KBM-7 (cell line): ENCODE measurements at places on chromosomes 5 and 9.

DNA sequence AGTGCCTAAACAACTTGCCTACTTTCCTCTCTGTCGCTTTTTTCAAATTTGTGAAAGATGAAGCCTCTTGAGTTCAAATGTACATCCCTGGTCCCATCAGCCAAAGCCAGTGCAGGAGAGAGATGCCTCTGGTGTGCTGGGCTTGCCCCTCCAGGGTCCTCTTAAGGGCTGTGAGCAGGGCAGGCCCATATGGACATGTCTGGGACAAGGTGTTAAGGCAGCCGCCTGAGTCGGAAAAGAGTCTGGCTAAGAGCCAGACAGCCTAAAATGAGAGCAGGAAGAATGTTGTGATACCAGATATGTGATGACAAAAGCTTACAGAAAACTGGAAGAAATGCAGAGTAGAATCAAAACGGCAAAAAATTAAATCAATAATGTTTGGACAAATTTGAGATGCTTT lies 72.5 kb downstream of the APTX start:
- DNase-seq, result no peak

DNA sequence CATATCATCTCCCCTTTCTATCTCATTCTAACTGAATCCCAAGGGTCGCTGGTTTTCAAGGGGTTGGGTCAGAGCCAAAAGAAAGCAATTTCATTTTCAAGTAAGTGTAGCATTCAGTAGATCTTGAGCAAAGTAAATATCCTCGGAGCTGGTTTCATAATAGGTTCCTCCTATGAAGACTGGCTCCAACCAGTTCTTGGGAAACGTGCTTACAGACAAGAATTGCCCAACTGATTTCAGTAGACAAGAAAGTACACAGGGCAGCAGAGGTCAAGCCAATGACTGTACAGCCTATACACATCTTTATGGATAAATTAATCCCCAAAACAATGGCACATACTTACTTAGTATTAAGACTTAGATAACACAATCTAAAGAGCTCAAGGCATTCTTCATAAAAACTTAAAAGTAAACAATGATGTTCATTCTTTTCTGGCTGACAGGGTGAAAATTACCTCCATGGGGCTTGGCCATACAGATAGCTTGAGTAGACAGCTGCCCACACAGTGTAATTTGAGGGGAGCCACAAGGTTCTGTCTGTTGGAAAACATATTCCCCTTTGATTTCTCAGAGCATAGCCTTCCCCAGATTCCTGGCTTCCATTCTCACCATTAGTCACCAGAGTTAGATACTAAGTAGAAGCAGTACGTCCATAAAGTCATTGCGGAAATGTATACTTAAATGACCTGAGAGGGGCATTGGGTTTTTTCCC lies 163.9 kb downstream of the ARRDC3 start:
- peak; percentile 53 for DNase-seq

DNA sequence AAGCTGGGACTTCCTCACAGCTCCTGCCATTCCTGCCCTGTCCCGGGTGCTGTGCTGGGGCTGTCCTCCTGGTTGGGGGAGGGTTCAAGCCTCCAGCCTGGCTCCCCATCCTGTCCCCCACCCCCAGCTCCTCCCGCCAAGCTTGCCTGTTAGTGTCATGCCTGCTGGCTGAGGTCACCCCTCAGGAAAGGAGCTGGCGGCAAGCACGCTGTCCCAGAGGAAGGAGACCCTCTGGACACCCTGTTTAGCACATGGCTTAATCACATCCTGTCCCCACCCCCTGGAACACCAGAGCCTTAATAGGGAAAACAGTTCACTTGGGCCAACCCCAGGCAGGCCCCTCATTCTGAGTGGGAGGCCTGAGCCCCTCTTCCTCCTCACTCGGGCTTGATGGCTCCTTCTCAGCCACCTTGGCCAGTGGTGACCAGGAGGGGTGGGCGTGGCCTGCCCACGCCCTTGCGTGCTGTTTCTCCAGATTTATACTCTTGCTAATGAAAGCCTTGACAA lies 9.2 kb upstream of the PHYHD1 start:
- DNase-seq, result peak; percentile 37

GRCh38 chr5:171469326-171469725 lies 49.9 kb downstream of the FGF18 start:
- no peak for DNase-seq

DNA sequence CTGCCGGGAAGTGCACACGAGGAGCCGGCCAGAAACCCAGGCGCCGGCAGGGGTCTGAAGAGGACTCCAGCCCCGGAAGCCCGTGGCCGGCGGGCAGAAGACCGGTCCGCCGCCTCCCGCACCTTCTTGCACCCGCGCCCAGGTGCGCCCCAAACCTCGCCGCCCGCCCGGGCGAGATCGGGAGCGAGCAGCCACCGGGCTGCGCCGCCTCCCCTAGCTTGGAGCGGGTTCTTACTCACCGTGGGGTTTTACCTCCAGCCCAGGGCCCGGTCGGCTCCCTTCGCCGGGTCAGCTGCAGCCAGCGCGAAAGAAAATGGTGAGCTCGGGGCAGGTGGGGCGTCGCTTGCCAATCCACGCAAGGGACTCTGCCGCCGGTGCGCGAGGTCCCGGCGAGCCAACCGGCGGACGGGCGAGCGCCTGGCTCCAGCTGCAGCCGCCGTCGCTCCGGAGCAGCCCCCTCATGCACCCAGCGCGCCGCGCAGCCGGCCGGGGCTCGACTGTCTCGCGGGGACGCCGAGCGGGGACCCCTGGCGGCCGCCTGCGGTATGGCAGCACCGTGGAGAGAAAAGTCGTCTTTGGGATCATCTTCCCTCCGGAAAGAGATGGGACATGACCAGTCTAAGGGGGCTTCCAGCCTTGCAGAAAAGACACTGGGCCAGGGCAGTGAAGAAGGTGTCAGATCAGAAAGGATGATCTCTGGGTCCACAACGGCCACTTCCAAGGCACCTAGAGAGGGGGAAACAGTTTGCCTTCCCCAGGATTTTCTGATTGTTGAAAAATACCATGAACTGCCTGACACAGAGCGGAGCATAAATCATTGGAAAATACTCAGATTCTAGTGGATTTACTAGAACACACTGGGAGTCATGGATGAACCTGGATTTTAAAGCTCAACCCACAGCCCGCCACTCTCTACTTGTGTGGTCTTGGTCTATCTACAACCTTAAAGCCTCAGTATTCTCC lies at the start of gene MOB3B:
Gene MOB3B, minus strand, starts transcription at position 499 of the 963 bp plus-strand sequence. CDS start 74,264 bp downstream, outside the sequence.
- DNase-seq, result peak; percentile 83

- DNase-seq, result no peak
These were observed 353.5 kb upstream of the POU5F2 start for GRCh38 chr5:94094793-94095441.

GRCh38 chr9:73093740-73094379 lies 57.8 kb upstream of the ANXA1 start:
- no peak for DNase-seq

DNA sequence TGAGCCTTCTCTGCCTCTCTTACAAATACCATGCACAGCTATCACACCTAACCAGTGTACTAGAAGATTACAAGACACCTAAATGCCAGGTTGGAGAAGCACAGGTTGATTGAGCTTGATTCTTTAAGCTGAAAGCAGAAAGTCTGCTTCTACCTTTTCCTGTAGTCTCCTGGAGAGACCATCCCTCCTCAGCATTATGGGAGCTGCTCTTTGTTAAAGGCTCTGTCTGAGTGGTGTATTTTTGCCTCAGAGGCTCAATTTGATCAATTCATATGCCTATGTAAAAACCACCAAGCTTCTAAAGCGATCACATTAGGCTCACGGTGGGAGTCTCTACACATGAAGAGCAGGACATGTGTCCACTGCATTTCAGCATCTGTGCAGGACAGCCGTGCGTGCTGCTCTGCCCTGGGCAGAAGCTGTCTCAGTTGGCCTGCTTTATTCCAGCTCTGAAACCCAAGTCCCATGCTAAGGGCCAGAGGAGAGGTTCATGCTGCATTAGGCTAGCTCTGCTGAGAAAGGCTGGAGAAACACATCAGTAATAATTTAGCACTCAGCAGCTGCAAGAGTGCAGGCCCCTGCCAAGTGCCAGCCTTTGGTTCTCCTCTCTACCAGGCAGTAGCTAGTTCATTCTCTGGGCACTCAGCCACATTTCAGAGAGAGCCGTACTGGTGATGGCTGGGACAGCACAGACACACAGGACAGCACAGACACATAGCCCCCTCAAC lies 41.7 kb downstream of the TMEM167A start:
- DNase-seq, result no peak

GRCh38 chr9:92004045-92004392 lies 54.0 kb upstream of the ROR2 start:
- no peak for DNase-seq

- no peak for DNase-seq
These were observed 318.3 kb upstream of the ITGA1 start for GRCh38 chr5:52469420-52469819.

DNA sequence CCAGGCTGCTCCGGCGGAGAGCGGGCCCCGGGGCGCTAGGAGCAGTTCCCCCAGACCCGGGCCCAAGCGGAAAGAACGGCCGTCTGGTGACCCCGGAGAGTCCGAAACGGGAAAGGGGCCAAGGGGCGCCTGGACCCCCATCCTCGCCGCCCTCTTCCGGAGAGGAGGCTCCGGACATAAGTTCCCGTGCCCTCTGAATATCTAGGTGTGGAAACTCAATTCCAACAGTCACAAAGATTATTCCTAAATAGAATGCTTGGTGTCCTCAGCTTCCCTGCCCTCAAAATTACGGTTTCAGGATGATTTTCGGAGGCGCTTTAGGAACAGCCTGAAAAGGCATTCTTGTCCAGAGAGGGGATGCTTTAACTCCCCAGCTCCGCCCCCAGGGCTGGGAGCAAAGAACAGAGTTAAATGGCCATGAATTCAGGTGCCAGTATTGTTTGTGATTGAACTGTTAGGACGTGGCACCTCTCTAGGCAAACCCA lies 681 bp upstream of the LHFPL2 start:
- no peak for DNase-seq

DNA sequence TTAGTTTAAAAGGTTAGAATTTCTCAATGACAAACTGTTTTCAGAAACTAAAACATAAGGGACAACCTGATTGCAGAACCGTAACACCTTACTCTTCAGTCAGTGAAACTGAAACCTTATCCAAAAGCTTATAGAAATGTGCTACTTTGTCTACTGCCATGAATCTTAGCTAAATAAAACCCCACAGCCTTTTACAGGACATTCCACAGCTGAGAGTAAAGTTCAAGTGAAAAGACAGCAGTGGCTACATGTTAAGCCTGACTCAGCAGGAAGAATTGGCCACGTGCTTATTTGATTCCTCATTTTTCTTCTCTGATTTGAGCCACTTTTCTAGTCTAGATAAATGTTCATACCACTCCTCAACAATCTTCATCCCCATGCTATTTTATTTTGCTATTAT lies 278.7 kb upstream of the ISL1 start:
- no peak for DNase-seq

DNA sequence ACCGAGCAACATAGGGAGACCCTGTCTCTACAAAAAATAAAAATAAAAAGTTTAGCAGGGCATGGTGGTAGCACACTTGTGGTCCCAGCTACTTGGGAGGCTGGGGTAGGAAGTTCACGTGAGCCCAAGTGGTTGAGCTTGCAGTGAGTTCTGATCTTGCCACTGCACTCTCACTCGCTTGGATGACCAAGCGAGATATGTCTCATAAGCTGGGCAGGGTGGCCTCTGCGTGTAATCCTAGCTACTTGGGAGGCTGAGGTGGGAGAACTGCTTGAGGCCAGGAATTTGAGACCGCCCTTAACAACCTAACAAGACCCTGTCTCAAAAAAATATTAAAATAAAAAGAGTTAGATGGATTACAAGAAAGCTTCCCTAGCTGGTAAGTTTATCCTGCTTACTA lies 32.5 kb downstream of the RASA1 start:
- no peak for DNase-seq

- no peak for DNase-seq
These were observed 1.3 kb downstream of the TERT start for GRCh38 chr5:1293416-1294205.

- DNase-seq, result no peak
These were observed 1425.4 kb downstream of the FOXD4L5 start for GRCh38 chr9:63859475-63860215.

DNA sequence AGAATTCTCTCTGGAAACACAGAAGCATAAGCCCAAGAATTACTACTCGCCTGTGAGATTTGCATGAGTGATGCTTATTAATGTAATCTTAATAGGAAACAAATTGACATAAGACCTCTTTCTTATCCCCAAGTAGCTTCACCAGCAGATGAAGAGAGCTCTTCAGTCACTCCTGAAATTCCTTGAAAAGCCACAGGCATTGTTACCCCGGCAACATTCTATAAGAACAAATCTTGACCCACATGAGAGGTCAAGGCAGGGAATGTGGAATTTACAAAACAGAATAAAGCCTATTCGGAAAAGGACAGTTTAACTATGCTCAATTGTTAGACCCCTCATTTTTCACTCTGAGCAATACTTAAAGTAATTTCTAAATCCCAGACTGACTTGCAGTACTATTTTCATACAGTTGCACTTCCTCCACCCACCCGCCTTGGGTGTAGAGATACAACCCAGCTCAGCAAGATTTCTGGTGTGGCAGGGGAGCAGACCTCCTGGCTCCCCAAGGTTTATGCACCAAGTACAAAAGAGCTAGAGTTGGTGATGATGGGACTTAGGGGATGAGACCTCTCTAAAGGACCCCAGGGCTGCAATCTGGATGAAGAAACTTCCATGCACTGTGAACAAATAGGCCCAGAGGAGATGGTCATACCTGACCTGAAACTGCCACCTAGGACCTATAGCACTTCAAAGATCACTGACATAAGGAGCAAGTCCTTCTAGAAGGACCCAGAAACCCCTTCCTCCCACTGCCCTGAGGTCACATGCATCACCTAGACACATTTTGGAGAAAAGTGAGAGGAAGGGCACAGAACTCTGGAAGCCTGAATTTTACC lies 242.1 kb downstream of the ZNF608 start:
- no peak for DNase-seq

GRCh38 chr9:73204936-73205335 lies 53.3 kb downstream of the ANXA1 start:
- DNase-seq, result no peak

DNA sequence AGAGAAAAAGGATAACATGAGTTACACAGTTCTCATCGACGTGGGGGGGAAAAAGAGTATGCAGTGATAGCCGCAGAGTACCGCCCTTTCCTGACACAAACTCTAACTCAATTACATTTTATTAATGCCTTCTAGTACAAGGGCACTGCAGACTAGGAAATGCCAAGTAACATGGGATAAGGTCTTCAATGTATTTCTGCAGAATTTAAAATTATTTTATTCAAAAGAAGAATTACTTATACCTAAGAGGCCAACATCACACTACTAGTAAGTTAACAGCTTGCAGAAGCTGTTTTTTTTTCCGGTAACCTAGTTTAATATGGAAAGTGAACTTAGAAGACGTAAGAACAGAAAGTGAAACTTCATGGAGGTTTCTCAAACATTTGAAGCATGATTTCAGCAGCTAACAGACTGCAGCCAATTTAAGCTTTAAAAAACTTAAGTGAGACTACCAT lies 3.9 kb downstream of the SETX start:
- DNase-seq, result no peak
